ENCODE measurements at places on chromosomes 7 and 10.

- DNase-seq, result no peak
These were observed 7.8 kb downstream of the ZNF680 start for GRCh38 chr7:64555046-64555445.

- DNase-seq, result no peak
These were observed 116.4 kb upstream of the DGKB start for GRCh38 chr7:15018981-15019380.

GRCh38 chr10:71970869-71971268 is 6.7 kb downstream of the CHST3 start:
- DNase-seq, result no peak

- no peak for DNase-seq
These were observed 106.7 kb upstream of the MBL2 start for GRCh38 chr10:52879091-52879807.

DNA sequence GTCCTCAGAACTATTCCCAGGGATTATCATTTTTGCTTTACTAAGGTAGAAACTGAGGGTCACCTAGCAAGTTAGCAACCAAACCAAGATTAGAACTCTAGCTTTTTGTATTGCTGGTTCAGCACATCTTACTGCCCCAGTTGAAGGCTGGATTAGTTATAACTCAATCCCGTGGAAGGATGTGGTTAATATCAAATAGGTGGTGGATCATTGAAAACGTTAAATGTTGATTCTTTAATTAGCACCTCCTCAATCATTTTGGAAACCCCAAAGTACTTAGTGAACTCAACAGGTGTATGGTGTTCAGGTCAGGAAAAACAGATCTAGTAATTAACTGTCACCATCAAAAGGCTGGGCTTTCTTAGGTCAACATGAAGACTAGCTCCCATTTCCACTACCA is 152.4 kb downstream of the ARID5B start:
- DNase-seq, result no peak

GRCh38 chr7:6658618-6659345 is 21.7 kb downstream of the ZNF316 start:
- DNase-seq, result no peak

DNA sequence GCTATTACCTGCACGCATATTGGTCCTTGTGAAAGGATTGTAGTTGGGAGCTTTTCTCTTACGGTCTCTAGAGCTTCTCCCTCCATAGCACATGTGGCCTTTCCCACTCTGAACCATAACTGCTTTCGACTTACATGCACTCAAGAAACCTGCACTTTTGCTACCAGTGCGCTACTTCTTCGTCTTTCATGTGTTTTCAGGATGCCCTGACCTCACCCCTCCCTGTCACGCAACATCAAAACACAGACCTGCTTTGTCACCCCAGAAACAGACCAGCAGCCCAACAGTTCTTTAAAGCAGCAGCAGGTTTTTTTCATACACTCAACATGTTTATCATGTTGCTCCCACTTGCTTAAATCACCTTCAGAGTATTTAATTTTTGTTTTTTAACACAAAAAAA is 243.5 kb upstream of the TCF7L2 start:
- no peak for DNase-seq

DNA sequence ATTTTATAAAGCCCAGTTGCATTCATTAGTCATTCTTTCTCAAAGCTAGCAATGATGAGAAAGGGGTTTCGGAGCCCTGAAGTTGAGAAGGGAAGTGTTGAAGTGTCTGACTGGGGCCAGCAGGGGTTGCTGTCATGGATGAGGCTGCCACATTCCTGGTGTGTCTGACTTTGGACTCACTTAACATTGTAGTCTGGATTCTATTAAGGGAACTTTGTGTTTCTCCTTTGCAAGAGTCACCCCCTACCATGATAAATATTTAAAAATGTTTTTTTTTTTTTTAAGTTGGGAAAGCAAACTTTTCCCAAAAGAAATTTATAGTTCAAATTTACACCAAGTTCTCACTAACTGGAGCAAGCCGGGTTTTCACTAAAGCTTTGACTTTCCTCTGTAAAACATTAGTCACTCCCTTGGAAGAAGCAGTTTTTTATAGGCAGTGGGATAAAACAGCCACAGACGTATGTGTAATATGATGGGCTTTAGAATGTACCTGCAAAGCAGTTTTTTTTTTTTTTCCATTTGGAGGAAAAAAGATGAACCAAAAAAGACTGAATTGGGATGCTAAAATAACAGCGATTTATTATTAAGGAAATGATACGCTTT is 243.6 kb downstream of the TWIST1 start:
- DNase-seq, result no peak

DNA sequence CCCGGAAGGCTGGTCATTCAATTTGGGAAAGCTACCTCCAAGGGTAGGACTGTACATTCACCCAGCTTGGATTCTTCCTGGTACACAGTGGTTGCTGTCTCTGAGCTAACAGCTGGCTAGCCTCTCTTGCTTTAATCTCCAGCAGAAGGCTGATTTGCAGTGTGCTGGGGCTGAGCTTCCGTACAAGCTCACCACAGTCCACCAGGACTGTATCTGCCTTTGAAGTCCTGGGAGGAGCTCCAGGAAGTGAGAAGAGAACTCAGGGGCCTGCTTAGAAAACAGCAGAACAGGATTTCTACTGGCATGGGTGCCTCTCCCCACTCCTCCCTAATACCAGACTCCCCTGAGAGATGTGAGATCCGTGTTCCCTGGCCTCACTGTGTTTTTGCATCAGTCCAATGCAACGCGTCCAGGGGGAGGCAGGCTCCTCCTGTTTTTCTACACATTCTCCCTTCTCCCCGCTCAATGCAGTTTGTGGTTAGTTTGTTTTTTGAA is 6.6 kb downstream of the AFAP1L2 start:
- DNase-seq, result no peak

- no peak for DNase-seq
These were observed 53.4 kb downstream of the EGFR start for GRCh38 chr7:55072251-55072650.

GRCh38 chr10:116160271-116160670 is 112.7 kb downstream of the GFRA1 start:
- no peak for DNase-seq

GRCh38 chr10:47440207-47440606 is 43.7 kb downstream of the ANXA8 start:
- DNase-seq, result no peak

DNA sequence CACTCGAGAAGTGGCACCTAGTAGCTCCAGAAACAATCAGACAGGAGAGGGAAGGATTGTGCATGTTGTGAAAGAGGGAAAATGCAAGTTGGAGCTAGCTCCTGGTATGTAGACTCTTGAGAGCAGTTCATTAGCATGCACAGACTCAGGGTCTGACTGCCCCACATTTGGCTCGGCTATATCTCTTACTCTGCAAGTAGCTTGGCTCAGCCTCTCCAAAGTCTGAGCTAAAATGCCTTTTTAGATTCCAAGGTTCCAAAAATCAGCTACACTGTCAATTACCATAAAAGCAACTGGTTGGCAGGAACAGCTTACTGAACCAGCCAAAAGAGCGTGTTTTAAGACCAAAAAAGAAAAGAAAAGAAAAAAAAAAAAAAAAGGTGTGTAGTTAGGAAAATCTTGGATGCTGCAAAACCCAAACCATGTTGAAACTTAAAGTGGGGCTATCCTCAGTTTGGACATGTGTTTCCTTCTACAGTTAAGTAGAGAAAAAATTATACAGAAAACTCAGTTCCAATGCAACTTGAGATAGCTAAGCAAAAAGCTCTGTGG is 65.5 kb downstream of the MKX start:
- DNase-seq, result no peak

DNA sequence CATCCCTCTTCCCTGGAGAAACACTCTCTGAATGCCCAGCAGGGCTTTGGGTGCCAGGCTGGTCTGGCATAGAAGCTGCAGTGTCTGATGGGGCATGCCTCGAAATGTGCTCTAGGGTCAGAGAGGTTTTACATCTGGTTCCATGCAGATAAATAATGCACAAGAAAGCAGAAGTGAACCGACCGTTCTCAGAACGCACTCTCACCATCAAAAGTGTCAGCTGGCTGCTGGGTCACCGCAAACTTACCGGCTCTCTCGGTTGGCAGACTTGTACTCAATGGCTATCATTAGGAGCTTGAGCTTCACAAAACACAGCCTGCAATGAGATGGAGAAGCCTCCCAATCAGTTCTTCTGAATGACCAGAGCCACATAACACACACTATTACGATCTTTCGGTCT is 610.0 kb downstream of the KCNMA1 start:
- no peak for DNase-seq

DNA sequence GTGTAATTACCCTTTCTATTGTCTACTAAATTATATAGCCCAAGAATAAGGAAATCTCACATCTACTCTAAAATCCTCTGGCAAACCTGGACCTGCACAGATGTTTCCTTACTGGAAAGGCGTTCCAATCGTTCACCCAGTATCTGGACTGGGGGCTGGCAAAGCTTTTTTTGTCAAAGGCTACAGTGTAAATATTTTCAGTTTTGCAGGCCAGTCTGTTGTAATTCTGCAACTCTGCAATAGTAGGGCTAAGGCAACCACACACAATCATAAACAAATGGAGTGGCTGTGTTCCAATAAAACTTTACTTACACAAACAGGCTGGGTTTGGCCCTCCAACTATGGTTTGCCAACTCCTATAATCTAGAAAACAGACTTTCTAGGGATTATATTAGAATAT is 56.2 kb downstream of the GLI3 start:
- DNase-seq, result no peak

- DNase-seq, result no peak
These were observed 329.7 kb downstream of the PRPF18 start for GRCh38 chr10:13916384-13916947.

- DNase-seq, result no peak
These were observed 77.4 kb upstream of the SEM1 start for GRCh38 chr7:96786998-96787395.

- no peak for DNase-seq
These were observed at the start of gene GIMAP8 for GRCh38 chr7:150450491-150451001. GIMAP8 (plus strand) TSS chr7:150450630; CDS start chr7:150466699, 16,069 bp downstream.

GRCh38 chr10:119177708-119178371 is 772 bp downstream of the PRDX3 start:
- no peak for DNase-seq

GRCh38 chr7:27199849-27200760 is at the start of gene HOXA13:
HOXA13 (minus strand) TSS chr7:27200091; CDS start chr7:27200077, 14 bp downstream.
- DNase-seq, result peak; percentile 15

DNA sequence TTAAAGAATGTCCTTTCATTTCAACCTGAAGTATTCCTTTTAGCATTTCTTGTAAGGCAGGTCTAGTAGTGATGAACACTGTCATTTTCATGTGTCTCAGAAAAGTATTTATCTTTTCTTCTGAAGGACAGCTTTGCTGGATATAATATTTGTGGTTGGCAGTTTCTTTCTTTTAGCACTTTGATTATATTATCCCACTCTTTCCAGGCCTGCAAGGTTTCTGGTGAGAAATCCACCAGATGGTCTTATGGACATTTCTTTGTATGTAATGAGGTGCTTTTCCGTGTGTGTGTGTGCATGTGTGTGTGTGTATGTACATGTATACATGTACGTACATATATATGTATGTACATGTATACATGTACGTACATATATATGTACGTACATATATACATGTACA is 7.3 kb downstream of the CASP7 start:
- DNase-seq, result no peak

DNA sequence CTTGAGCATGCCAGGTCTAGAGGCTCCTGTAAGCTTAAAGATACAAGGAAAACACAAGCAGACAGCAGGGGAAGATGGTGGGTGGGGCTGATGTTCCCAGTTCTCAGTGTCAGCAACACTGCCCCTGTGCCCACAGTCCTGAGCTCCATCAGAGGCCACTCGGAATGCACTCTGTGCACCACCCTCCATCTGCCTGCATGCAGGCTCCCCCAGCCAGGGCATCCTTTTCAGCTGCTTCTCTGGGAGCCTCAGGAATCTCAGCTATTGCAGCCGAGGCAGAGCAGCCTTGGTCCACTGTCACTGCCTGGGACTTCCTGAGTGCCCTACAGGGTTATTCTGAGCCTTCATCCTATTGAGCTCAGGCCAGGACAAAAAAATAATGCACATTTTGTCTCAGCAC is 22.2 kb downstream of the LBX1 start:
- no peak for DNase-seq

- no peak for DNase-seq
These were observed 3.2 kb downstream of the SNCG start for GRCh38 chr10:86961481-86962091.

GRCh38 chr7:1813394-1814088 is 143.5 kb downstream of the ELFN1 start:
- no peak for DNase-seq

- DNase-seq, result no peak
These were observed 63.6 kb upstream of the TRIM24 start for GRCh38 chr7:138396251-138397070.

- no peak for DNase-seq
These were observed 84.9 kb downstream of the RPS24 start for GRCh38 chr10:78118591-78118990.

- DNase-seq, result peak; percentile 30
These were observed 26.5 kb upstream of the CNTNAP2 start for GRCh38 chr7:146090023-146090645.

DNA sequence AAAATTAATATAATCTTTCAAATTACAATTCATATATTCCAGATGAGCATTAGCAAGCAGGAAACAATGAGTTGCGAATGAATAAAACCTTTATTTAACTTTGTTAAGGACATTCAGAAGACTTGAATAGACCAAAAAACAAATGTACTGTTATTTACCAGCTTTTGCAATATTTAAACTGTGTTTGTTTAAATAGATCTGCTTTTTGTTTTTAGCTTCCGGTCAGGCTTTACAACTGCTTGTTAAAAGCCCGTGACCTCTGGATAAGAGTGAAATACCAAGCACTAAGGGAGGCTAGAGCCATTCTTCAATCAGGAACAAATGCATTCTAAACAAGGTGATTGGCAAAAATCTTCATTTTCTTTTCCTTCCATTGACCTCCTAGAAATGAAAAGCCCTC is 184.9 kb upstream of the GNAI1 start:
- DNase-seq, result no peak

Data from NCI-H446 treated with DMSO at 0.1 percent for 48 hours (cell line).